CD4-positive, alpha-beta T cell treated with Interleukin-17A for 4 hours (primary cell): ENCODE measurements at places on chromosomes 2 and 18.

GRCh38 chr18:47781561-47781960 is 148.9 kb downstream of the SMAD2 start:
- DNase-seq = no peak

- no peak for DNase-seq
Observed at GRCh38 chr2:189411860-189412259, 29.4 kb upstream of the WDR75 start.

DNA sequence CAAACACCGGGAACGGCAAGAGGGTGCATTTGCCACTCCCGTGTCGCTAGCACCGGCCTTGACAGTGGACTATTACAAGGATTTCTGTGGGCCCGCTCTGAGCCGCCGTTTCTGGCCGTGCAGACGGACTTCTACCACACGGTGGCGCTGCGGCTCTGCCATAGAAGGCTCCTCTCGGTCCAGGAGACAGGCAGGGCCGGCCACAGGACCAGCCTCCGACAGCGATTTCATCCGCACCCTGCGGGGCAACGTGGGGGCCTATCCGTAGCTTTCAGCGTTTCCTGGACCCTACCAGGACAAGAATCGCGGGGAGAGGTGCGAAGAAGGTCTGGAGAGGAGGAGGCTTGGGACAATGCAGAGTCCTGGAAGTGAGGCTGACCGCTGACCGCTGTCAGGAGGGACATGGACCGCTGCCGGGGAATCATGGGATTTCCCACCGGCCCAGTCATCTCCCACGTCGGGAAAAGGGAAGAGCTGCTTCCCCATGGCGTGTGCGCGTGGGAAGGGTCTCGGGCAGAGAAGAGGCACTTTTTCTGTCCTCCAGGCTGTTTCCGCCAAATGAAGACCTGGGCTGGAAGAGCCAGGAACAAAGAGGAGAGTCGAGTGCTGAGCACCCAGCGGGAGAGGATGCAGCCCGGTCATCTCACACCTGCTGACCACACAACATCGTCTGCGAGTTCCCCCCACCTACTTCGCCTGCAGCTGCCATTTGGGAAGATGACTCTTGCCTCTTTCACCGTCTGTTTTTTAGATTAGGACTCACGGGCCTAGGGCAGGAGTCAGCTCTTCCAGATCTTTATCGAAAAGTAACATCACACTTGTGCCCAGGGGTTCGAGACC is 35.5 kb upstream of the HAAO start:
- peak; percentile 89 for DNase-seq

GRCh38 chr2:240290432-240291336 is 144.8 kb upstream of the GPC1 start:
- no peak for DNase-seq
